ENCODE measurements at places on chromosomes 12 and 14.

GRCh38 chr12:130124106-130124505 lies 38.2 kb upstream of the FZD10 start:
- no peak for DNase-seq

GRCh38 chr14:45906257-45906656 lies 653.3 kb upstream of the MIS18BP1 start:
- DNase-seq, result no peak

- DNase-seq, result peak; percentile 26
Observed at GRCh38 chr12:57110104-57111030, 795 bp downstream of the STAT6 start.

- no peak for DNase-seq
Observed at GRCh38 chr14:62079038-62079437, 316.8 kb downstream of the SNAPC1 start.
